HS-5 (cell line): ENCODE measurements at places on chromosomes 2 and 18.

GRCh38 chr18:49017813-49018553 lies 67.2 kb upstream of the SMAD7 start:
- no peak for DNase-seq

- no peak for DNase-seq
Observed at GRCh38 chr18:905948-906415, 1.3 kb downstream of the ADCYAP1 start.

DNA sequence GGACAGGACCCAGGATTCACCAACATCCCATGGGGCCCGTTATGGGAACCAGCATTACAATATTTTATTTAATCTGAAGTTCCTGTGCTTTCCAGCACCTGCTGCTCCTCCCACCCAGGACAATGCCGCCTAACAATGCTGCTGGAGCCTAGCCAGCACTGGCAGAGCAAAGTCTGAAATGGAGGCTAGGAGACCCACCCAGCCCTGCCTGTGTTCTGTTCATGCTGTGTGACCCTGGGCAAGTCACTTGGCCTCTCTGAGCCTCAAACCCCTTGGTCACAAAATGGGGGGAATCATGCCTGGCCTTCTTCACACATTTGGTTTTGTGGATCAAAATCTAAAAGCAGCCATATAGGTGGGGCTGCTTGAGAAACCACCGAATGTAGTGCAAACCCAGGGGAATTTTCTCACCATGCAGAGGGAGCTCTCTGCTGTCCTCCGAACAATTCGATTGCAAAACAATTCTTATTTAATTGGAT lies 38.5 kb upstream of the ODC1 start:
- DNase-seq, result no peak

- DNase-seq, result no peak
Observed at GRCh38 chr2:172834881-172835280, 99.2 kb downstream of the RAPGEF4 start.

- no peak for DNase-seq
Observed at GRCh38 chr18:79963658-79964329, 649 bp upstream of the HSBP1L1 start.

DNA sequence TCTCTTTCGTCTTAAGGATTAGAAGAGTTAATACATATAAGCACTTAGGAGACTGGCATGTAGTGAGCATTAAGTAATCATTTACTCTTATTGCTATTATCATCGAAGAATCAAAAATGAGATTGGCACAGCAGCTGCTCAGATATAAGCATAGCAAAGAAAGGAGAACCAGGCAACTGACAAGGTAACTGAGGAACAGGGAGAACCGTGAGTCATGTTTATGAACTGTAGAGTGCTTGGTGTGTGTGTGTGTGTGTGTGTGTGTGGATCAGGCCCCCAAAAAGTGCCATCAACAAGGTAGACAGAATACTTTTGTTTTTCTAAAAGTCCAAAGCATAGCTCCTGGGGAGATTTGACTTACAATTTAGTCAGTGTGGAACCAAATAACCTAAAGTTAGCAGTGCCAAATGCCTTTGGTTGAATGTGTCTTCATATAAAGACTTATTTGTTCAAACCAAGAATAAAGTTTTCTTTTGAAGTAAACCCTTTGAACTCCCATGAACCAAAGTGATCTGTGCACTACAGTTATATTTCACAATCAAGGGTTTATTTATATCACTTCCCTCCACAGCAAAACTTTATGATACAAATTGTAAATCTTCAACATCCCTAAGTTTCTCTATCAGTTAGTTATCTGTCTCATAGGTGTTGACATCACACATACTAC lies 660.6 kb downstream of the NYAP2 start:
- no peak for DNase-seq

- DNase-seq, result no peak
Observed at GRCh38 chr2:196176142-196176738, 4.9 kb upstream of the STK17B start.

GRCh38 chr2:33607905-33608304 lies 8.8 kb upstream of the FAM98A start:
- no peak for DNase-seq

DNA sequence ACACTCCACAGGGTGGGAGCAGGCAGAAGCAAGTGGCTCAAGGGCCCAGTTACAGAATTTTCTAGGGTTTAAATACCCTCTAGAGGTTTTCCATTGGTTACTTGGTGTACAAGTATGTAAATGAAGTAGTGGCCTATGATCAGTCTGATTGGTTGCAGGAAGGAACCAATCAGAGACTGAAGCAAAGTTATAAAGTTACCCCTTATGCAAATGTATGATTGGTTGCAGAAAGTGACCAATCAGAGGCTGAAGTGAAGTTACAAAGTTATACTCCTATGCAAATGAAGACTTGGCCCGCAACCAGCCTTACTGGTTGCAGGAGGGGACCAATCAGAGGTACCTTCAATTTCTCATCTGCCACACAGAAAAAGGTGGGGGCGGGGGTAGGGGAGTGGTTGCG lies 154.6 kb downstream of the INO80D start:
- no peak for DNase-seq
